NK-92 treated with Interleukin-12 subunit alpha and Interleukin-12 subunit beta, amount 100 ng/mL, for 24 hours (cell line): ENCODE measurements at places on chromosomes 7 and 10.

DNA sequence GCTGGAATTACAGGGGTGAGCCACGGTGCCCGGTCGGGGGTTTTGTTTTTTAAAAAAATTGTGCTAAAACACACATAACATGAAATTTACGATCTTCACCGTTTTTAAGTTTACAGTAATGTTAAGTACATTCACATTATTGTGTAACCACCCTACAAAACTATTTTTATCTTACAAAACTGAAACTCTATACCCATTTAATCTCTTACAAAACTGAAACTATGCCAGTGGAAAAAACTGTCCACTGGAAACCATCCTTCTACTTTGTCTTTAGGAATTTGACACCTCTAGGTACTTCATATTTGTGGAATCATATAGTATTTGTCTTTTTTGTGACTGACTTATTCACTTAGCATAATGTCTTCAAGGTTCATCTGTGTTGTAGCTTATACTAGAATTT is 1.0 kb upstream of the PSMC2 start:
- no peak for DNase-seq

DNA sequence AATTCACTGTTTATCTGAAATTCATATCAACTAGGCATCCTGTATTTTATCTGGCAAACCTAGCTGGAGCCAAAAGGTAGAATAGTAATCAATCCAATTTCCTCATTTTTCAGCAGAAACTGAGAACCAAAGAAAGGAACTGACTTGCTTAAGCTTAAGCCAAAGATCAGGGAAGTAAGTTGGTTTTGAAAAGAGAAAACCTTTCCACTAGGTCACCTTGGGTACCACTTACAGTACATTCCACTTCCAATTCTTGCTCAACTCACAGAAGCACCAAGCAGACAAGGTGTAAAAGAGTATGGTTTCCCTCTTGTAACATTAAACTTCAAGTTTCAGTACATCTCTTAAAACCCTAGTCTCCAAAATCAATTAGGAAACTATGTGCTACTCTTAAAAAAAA is 79.6 kb downstream of the ZFAND4 start:
- no peak for DNase-seq

- DNase-seq, result no peak
These were observed 6.5 kb upstream of the PPIF start for GRCh38 chr10:79340646-79341244.

GRCh38 chr10:3235996-3236510 is 63.5 kb upstream of the PITRM1 start:
- no peak for DNase-seq

GRCh38 chr10:129546106-129546505 is 79.1 kb downstream of the MGMT start:
- no peak for DNase-seq

- DNase-seq, result no peak
These were observed 522.6 kb downstream of the DNAJB9 start for GRCh38 chr7:109092268-109092667.
